Activated naive CD4-positive, alpha-beta T cell (primary cell): ENCODE measurements at places on chromosomes 6 and 20.

DNA sequence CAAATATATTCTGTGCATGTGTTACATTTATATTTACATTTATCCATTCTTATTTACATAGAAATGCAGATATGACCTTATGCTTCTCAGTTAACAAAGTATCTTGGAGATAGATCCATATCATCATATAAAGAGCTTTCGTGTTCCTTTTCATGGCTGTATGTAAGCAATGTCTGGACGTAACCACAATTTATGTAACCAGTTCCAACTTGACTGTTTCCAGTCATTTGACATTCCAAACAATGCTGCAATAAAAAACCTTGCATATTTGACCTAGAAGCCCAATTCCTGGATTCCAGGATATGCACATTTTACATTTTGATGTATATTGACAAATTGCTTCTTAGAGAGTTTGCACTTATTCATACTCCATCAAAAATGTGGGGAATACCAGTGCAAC is 113.7 kb upstream of the F13A1 start:
- DNase-seq = no peak

GRCh38 chr6:104689551-104690205 is 170.0 kb downstream of the HACE1 start:
- DNase-seq = no peak

- no peak for DNase-seq
Observed at GRCh38 chr6:167212713-167213005, 54.9 kb upstream of the GPR31 start.

GRCh38 chr20:17628101-17628841 is 53.8 kb downstream of the RRBP1 start:
- no peak for DNase-seq

DNA sequence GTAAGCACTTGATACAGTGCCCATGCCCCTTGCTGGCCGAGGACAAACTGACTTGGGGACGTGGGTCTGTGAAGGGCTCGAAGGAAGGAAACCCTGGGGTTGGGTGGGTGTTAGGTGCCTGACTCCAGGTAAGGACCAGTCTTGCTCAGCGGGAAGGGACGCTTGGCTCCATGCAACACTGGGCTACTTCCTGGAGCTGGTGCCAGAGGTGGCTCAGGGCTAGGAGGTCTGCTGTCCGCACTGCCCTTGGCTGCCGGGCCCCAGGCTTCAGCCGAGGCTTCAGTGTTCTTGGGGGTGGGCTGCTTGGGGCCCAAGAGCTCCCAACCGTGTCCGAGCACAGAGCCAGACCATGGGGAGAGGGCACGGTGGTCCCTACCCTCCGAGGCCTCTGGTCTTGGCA is 5.3 kb downstream of the GATA5 start:
- DNase-seq = no peak

DNA sequence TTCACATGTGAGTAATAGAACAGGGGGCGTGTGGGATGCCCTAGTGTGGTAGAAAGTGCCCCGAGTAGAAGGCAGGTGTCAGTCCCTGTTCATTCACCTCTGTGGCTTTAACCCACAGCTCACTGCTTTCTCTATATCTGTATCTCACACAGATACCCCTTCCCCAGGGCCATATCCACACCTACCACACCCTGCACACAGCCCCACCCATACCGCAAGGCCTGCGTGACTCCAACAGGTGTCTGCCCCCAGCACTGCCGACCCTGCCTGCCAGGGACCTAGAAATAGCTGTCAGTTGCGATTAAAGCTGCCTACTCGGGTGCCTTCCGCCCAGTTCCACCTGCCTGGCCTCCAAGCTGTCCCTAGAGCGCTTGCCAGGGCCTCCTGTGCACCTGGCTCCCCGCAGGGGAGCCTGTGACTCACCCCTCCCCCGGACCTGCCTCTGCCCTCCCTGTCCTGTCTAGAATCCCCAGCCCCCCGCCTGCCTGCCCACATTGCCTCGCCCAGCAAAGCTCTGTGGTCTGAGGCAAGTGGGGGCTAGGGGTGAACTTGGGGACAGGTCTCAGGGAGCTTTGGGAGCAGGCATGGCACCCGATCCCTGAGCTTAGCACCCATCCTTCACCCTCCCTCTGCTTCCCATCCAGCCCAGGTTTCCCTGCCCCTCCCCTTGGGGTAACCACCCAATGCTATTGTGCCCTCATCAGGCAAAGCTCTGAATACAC is 38.3 kb upstream of the ID1 start:
- DNase-seq = no peak

GRCh38 chr20:25272223-25273000 is 24.5 kb downstream of the PYGB start:
- DNase-seq = no peak

DNA sequence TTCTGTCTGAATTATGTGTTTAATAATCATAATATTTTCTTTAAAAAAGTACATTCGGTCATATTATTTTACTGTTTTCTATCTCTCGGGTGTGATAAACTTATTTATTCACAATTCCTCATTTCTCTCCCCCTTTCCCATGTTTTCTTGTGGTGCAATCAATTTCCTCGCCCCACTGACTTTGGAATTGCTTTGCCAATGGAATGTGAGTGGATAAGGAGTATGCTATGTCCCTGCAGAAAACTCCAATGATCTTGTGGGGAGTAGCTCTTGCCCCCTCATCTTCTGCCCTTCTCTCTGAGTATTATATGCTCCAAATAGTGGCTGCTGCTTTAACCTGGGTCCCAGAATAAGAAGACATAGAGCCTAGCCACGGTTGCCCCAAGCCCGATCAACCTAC is 64.1 kb downstream of the HMGN3 start:
- DNase-seq = no peak

DNA sequence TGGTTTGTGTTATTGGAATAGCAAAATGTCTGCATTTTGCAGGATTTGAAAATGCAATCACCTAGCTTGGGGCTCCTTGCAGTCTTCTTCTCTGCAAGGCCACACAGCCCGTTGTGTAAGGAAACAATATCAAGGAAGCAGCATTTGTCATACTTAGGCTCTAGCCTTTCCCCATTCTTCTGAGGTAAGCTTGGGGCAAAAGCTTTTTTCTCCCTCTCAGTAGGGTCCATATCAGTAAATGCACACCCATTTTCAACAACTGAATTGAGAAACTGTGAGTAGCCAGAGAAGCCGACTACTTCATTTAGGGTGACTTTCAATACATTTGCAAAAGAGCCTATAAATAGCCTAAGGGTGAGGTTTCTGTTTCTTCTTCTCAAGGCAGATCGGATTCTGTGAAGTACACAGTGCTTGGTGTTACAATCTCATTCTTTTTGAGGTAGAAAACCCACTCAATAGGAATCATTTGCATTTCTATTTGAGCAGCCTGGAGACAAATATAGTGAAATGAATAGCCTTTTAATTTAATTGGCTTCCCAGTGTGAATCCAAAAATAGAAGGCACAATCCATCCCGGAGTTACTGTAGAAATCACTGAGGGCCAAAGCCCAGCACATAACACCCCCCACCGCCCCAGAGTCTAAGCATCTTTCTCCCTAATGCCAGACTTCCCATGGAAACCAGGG is 61.8 kb downstream of the BTBD3 start:
- no peak for DNase-seq

- DNase-seq = no peak
Observed at GRCh38 chr6:70797625-70798024, 129.9 kb downstream of the SMAP1 start.

DNA sequence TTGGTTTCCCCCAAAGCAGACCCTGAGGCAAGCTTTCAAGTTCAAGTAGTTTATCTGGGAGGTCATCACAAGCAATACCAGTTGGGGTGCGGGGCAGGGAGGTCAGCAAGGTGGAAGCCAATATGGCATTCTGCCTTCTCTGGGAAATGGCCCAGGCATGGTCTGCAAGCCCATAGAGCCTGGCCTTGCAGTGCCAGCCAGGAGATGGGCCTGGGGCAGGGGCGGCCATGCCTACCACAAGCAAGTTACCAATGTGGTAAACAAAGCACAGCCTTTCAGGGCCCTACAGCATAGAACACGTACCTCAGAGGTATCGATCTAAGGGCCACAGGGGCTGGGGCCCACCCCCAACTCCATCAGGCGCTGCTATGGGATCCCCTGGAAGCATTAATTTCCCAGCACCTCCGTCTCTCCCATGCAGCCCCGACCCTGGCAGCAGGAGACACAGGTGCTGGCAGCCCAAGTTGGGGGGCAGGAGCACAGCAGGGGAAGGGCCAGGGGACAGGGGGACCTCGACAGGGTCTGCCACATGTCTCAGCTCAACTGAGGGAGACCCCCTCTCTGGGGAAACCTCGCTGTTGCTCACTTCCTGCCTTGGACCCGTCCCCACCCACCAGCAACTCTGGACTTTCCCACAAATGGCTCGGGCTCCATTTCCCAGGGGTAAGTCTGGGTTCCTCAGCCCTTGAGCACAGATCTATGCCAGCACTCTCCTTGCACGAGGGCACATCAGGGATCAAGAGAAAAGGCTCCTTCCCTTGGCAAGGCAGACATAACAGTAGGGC is 369.0 kb downstream of the PREX1 start:
- no peak for DNase-seq

- no peak for DNase-seq
Observed at GRCh38 chr6:92977018-92977417, 442.3 kb downstream of the EPHA7 start.

- DNase-seq = no peak
Observed at GRCh38 chr6:12570461-12571030, 146.0 kb upstream of the PHACTR1 start.

DNA sequence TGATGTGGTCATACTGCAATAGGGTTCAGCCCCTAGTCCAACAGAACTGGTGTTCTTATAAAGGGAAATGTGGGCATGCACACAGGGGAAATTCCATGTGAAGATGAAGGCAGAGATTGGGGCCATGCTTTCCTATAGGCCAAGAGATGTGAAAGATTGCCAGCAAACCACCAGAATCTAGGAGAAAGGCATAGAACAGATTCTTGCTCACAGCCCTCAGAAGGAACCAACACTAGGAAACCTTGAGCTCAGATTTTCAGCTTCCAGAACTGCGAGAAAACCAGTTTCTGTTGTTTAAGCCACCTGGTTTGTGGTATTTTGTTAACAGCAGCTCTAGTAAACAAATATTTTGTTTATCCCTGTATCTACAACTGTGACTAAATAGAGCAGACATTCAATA is 197.6 kb upstream of the CITED2 start:
- DNase-seq = no peak

GRCh38 chr6:101290346-101290745 is 103.2 kb upstream of the GRIK2 start:
- DNase-seq = no peak

DNA sequence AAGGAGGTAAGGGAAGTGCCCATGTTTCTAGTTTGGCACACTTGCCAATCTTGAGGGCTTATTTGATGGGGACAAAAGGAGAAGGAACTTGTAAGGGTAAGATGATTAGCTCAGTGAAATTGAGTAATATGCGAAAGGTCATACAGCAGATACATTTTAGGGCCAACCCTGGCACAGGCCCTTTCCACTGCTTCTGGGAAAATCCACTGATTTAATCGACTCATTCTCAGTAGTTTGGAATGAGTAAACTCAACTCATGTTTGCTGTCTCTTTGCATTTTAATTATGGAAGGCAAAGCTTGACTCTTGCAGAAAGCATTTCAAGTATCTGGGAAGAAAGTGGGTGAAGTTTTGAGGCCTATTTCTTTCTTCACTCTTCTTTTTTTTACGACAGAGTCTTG is 20.0 kb downstream of the PHF20 start:
- no peak for DNase-seq

DNA sequence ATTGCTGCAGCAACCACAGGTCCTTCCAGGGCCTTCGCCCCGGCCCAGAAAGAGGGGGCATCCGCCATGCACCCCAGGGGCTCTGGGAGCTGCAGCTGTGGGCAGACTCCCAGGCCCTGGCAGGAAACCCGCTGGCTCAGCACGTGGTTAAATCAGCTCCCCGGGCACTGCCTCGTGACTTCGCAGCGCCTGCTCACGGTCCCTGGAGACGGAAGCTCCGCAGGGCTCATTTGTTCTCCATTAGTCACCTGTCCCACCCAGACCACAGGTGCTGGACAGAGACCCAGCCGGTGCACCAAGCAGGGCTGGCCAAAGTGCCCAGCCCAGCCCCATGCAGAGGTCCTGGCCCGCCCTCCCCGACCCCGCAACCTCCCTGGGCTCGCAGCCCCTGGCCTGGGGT is 14.7 kb downstream of the KCNQ2 start:
- DNase-seq = no peak

DNA sequence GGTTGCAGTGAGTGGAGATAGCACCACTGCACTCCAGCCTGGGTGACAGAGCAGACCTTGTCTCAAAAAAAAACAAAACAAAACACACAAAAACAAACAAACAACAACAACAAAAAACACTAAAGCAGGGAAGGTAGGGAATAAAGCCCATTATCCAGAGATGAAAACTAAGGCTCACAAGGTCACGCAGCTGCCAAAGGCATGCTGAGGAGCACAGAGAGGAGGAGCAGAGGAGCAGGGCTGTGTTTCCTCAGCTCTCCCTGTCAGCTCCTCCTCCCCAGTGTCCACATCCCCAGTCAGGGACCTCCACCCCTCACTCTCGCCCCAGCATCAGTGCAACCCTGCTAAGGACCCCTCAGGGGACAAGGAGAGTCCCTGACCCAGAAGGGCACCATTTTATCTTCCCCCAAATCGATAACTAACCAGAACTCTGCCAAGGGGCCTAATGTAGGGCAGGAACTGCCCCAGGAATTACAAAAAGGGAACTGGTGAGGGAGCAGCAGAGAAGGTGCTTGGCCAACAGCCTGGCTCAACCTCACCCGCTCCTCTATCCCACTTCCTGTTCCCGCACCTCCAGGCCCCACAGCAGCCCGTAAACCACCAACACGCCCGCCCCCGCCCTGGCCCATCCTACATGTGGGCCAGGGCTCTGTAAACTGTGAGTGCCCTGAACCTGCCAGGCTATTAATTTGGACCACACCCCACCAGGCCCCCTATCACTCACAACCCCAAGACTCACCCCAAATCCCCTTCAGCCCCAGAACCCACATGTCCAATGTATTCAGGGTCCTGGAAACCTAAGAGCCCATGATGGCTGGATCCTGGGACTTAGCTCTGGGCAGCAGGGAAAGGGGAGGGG is 9.0 kb downstream of the TEAD3 start:
- no peak for DNase-seq

- DNase-seq = no peak
Observed at GRCh38 chr6:130724089-130724488, 103.1 kb upstream of the SMLR1 start.

- DNase-seq = no peak
Observed at GRCh38 chr6:39938773-39939654, 4.8 kb upstream of the MOCS1 start.

- no peak for DNase-seq
Observed at GRCh38 chr6:117573006-117573680, 29.2 kb downstream of the GOPC start.

GRCh38 chr6:13420269-13420668 is 67.1 kb downstream of the GFOD1 start:
- DNase-seq = no peak

- DNase-seq = no peak
Observed at GRCh38 chr20:51914758-51915157, 112.4 kb upstream of the SALL4 start.

DNA sequence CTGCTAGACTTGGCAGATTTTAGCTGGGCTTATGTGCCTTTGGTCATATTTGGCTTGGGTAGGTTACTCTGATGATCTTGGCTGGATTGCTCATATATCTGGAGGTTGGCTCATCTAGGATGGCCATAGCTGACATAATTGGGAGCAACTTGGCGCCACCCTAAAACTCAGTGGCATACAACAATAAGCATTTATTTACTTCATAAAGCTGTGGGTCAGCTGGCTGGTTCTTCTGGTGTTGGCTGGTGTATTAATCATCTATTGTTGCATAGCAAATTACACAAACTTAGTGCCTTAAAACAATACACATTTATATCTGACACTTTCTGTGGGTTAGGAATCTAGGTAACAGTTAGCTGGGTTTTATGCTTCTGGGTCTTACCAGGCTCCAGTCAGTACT is 297.3 kb upstream of the JAG1 start:
- no peak for DNase-seq

- DNase-seq = no peak
Observed at GRCh38 chr6:87293526-87293925, 28.9 kb upstream of the SMIM8 start.
